ENCODE measurements at places on chromosomes 1 and 21. TPM values are rescaled to one million over a fixed set of nuclear protein-coding genes. Genes with fewer than 3 reads are reported as not detected.

DNA sequence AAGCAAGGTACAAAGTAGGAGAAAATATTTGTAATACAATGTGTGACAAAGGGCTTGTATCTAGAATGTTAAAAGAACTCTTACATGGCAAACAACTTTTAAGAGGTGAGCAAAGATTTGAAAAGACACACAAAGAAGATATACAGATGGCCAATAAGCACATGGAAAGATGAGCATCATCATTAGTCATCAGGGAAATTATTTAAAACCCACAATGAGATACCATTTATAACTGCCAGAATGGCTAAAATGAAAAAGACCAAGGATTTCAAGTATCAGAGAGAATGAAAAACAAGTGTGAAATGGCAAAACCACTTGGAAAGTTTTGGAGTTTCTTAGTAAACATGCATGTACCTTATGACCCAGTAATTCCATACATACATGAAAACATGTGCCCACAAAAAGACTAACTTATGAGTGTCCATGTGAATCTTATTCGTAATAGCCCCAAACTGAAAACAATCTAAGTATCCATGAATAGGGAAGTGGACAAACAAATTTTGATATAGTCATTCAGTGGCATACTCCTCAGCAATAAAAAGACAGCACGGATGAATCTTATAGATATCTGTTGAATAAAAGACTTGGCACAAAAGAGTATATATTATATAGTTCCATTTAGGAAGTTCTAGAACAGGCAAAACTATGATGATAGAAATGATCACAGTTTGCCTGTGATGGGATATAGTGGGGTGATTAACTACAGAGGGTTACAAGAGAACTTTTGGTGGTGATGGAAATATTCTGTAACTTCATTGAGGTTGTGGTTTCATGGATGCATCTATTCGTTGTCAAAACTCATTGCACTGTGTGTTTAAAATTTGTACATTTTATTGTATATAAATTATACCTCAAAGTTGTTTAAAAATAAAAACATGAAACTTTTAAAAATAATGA, 82.0 kb downstream of the DISP1 start:
- DNase-seq = no peak

OR10J1 gene
- not detected for total RNA-seq

DNA sequence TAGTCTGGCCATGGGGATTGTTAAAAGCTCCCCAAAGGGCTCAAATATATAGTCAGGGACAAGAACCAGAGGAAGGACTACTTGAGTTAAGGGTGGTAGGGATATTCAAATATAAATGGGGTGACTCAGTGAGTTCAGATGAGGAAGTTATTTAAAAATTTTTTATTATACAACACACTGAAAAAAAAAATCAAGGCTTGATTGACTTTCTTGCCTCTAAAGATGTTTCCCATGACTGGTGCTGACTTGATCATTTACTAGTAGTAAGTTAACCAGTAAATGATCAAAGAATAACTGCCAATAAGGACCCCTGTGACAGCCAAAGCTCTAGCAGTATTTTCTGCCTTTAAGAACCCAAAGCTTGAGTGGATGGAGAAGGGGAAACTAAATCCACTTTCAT, 357.6 kb upstream of the NR5A2 start:
- no peak for DNase-seq

DNA sequence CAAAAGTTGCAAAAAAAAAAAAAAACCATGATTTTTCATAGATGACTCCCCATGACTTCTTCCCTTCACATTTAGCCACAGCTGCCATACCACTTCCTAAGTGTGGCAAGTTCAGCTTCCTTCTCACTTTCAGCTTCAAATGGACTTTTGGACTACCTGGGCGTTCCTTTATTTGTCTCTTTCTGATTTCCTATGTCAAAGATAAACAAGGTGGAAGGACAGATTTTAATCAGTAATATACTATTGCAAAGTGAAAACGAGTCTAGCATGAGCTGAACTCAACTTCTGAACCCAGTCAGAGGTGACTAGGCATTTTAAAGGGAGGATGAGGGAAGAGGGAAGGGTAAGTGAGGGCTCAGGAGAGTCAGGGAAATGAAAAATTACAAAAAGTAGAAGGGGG, 14.4 kb upstream of the SCCPDH start:
- DNase-seq = no peak

DMBX1 gene
- total RNA-seq = not detected

KRTAP19-1 gene
- total RNA-seq = not detected

- no peak for DNase-seq
These were observed 418.5 kb upstream of the RUNX1 start for GRCh38 chr21:35467566-35467965.

USH2A gene
- total RNA-seq = 0.21 TPM

TNN gene
- not detected for total RNA-seq

DNA sequence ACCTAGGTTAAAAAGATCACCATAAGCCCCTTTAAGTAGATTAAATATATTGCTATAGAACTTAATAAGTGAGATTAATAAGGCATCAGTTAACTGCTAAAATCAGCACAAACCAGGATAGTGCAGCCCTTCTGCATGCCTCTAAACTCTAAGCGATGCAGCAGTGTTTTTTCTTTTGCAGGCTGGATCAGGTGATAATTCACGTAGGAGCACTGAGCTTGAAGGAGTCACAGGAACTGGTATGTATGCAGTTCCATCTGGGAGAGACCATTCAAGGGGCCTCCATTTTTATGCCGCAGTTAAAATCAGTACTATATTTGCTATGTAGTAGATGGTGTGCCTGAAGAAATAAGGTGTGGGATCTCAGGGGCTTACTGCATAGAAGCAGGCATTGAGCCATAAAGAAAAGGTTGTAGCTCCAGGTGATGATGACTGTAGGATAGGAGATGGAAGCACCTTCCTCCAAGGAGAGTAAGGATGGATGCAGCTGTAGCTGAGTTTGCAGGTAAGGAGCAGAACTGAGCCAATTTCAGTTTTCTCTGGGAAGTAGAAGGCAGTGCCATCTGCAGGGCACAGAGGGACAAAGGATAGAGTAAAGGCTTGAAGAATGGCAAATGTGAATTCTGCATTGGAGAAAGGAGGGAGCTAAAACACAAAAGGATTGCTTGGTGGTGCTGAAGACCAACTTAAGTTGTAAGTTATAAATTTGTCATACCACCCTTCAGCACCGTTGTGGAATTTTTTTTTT, 22.6 kb downstream of the NPL start:
- DNase-seq = no peak

DNA sequence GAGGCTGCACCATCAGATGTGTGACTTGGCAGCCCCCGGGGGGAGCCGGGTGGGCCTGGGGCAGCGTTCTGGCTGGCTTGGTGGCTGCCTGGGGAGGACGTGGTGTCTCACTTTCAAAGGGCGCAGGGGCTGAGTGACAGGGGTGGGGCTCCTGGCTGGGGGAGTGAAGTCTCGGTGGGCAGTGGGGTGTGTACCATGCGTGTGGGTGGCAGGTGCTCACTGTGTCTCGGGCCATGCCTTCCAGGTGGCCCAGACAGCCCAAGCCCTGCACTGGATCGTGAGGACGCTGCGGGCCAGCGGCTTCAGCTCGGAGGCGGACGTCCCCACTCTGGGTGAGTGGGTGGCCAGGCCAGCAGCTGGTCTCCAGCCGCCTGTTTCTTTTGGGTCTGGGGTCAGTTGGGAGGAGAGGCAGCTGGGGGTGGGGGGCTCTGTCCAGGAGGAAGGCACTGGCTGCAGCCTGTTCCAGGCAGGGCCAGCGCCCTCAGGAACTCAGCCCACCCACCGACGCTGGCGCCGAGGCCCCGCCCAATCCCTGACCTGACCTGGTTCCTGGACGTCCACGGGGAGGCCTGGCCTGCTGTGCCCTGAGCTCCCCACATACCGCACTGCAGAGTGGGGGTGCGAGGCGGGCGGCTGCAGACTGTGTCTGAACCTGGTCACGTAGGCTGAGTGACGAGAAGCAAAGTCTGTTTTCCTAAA, 30.6 kb upstream of the LRRC3 start:
- no peak for DNase-seq

MMP23B gene
- 1.6 TPM for total RNA-seq

SKI gene
- total RNA-seq = 15.2 TPM

- no peak for DNase-seq
These were observed 18.1 kb downstream of the VANGL2 start for GRCh38 chr1:160418483-160418882.

RHCE gene
- total RNA-seq = 2.1 TPM

GRCh38 chr1:115877511-115877910, 36.6 kb upstream of the NHLH2 start:
- no peak for DNase-seq

DNA sequence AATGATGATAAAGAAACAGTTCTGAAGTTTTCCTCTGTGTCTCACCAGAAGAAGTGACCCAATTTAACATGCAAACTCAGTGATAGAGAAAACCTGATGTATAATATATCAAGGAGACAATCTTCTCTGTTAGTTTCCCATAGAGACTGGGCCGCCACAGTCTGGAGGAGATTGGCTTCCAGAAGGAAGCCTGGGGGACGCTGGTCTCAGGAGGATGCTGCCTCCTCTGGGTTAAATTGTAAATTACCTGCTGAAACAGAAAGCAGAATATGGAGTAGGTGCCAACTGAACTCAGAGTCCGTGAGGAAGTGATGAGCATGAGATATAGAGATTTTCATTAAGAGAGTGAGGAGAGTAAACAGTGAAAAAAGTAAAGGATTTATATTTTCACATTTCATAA, 15.8 kb downstream of the OR14I1 start:
- peak; percentile 3 for DNase-seq

GRCh38 chr1:17498214-17498613, 41.3 kb upstream of the ARHGEF10L start:
- no peak for DNase-seq

- DNase-seq = peak; percentile 5
These were observed 63.6 kb downstream of the NIBAN1 start for GRCh38 chr1:184910691-184911091.

PRKCZ gene
- total RNA-seq = 0.27 TPM

DNA sequence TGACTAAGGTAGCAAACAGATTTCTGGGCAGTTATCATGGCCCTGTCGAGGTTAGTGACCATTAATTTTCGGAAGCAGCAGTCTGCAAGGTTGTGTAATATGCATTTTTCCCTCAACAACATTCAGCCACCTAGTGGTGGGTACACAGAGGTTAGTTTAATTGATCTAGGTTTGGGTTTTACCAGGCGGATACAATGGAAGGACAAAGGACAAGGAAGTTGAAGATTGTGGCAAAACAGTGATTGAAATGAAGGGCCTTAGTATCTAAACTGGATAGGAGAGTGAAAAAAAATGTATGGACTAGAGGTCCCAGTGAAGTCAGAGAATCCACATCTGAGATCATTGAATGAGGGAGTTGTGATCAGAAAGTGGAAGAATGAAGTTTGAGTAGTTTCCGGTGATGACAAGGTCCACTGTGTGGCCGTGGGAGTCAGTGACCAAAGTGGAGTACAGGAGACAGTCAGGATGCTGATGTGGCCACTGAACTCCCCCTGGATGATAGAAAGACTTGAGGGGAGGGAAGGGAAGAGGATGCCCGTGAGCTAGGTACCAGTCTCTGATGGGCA, 2.8 kb downstream of the ARMH1 start:
- peak; percentile 78 for DNase-seq

- DNase-seq = no peak
These were observed 41.7 kb downstream of the C8B start for GRCh38 chr1:56924116-56924515.

S100A7 gene
- not detected for total RNA-seq

FAM229A gene
- 4.4 TPM for total RNA-seq

SERTAD4 gene
- total RNA-seq = not detected

BRDT gene
- total RNA-seq = not detected

GRCh38 chr1:201536558-201536957, 2.4 kb upstream of the NAV1 start:
- DNase-seq = peak; percentile 58

- peak; percentile 99 for DNase-seq
These were observed 1.7 kb downstream of the ZNF436 start for GRCh38 chr1:23367791-23368561.

GORAB gene
- total RNA-seq = 18.8 TPM

GRCh38 chr1:175878775-175879174, 135.4 kb upstream of the TNR start:
- no peak for DNase-seq

- no peak for DNase-seq
These were observed 3.0 kb upstream of the DRAXIN start for GRCh38 chr1:11688506-11688905.

CHI3L2 gene
- total RNA-seq = 3.2 TPM

DNA sequence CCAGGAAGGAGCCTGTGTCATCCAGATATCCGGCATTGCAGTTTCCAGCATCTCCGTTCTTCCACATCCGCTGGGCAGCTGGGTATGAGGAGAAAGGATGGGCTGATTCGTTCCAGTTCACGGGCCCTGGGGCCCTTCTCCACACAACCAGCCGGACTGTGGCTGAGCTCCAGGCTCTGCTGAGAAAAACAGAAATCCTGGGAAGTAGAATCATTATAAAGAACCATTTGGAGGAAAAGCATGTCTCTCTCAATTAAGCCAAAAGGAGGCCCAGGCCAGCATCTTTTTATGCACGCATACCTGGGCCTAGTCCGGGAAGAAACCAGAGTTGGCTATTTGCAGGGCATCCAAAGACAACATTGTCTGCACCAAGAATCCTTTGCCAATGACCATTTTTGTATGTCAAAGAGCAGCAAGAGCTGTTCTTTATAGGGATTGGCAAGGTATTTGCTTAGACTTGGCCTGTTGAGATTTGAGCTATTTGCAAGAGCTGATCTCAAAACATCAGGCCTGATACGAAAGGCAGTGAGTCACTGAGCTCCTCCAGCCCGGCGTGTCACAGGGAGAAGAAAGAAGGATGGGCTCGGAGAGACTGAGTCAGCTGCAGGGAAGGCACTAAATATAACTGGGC, 84.9 kb upstream of the ARHGEF16 start:
- DNase-seq = peak; percentile 55

KRTAP21-2 gene
- not detected for total RNA-seq

- DNase-seq = peak; percentile 65
These were observed 96.1 kb downstream of the TNFSF18 start for GRCh38 chr1:172954476-172955150.

DNA sequence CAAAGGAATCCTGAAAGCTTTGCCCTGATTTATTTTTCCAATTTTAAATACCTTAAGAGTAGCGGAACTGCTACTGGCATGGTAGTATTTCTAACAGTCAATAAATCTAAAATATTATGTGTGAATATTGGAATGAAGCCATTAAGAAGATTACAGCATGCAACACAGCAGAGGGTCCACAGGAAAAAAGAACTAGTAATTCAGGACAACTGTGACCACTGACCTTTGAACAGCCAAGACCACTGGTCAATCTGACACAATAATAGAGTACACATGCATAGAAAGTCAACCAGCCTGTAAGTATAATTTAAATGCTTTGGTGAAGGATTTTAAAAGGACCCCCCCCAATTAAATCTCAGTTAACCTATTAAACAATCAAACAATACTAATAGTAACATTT, 171.0 kb downstream of the DENND1B start:
- DNase-seq = no peak
